Stimulated activated CD4-positive, alpha-beta T cell treated with anti-CD3 and anti-CD28 coated beads, TNF-alpha, amount 100 ng/mL, for 48 hours (primary cell): ENCODE measurements at places on chromosomes 16 and 17.

- no peak for DNase-seq
These were observed 161.1 kb upstream of the CACNG5 start for GRCh38 chr17:66673668-66674276.

DNA sequence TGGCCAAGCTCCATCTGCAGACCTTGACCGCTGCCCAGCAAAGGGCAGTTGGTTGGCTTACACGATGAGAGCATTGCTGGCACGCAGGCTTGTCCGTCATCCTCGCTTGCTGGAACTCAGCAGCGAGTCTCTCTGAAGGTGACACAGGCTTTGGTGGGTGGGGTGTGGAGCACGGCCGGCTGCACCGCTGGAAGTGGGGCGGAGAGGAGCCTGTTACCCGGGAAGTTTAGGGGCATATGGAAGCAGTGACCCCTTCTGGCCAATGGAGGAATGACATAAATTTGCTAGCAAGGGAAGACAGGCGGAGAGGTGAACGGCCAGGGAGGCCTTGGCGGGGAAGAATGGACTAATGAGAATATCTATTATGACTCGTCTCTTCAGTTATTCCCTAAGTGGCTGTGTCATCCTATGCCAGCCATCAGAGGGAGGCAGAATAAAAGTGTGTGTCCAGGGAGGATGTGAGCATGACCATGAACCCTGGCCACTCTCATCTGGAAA is 65.9 kb upstream of the SDK2 start:
- peak; percentile 46 for DNase-seq

- no peak for DNase-seq
These were observed 1.4 kb downstream of the VKORC1 start for GRCh38 chr16:31093132-31093703.

DNA sequence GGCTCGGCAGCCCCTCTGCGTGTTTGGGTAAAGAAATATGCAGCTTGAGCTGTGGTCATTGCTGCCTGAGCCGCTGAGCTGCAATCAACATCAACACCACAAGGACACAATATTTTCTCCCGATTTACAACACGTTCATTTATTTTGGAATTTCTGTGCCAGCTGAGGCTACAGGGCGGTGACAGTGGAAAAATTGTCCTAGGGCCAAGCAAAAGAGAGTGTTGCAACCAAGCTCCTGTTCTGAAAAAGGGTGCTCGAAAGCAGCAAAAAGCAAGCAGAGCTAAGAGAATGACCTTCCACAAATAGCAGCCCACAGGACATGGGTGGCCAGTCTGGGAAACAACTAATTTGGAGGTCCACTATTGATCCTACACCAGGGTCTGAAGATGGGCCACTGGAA is 35.4 kb upstream of the NOG start:
- no peak for DNase-seq
